Stimulated activated CD4-positive, alpha-beta T cell treated with anti-CD3 and anti-CD28 coated beads, Interleukin-15, amount 100 ng/mL, for 48 hours (primary cell): ENCODE measurements at places on chromosomes 11 and 22.

GRCh38 chr22:27050771-27051170, 393.4 kb downstream of the MIAT start:
- no peak for DNase-seq

DNA sequence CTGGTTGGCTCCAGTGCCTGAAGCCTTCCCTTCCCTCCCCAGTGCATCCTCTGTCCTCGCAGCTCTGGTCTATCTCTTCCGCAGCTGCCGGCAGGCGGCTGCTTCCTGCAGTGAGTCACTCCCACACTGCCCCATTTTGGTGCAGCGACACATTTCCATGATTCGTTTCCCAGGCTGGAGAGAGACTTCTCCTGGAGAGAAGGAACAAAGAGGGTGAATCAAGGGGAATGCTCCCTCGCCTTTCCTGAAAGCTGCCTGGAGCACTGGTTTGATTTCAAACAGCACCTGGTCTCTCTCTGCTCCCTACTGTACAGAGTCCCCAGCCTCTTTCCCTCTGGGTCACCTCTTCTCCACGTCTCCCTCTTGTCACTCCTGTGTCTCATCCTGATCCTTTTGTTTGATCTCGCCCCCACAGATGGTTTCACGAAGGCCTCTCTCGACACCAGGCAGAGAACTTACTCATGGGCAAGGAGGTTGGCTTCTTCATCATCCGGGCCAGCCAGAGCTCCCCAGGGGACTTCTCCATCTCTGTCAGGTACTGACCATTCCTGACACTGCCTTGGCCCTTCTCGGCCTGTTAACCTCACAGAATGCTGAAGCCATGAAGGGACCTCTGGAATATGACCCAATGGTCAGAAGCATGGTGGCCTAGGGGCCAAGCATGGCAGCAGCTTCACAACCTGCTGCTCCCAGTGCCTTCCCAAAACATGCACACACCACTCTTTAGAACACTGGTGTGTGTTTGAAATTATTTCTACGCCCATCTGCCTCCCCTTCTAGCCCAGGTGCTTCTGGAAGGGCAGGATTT, at the start of gene TMA7B:
Gene TMA7B, plus strand, starts transcription at position 758 of the 808 bp plus-strand sequence. CDS start 3,978 bp downstream, outside the sequence.
- no peak for DNase-seq

DNA sequence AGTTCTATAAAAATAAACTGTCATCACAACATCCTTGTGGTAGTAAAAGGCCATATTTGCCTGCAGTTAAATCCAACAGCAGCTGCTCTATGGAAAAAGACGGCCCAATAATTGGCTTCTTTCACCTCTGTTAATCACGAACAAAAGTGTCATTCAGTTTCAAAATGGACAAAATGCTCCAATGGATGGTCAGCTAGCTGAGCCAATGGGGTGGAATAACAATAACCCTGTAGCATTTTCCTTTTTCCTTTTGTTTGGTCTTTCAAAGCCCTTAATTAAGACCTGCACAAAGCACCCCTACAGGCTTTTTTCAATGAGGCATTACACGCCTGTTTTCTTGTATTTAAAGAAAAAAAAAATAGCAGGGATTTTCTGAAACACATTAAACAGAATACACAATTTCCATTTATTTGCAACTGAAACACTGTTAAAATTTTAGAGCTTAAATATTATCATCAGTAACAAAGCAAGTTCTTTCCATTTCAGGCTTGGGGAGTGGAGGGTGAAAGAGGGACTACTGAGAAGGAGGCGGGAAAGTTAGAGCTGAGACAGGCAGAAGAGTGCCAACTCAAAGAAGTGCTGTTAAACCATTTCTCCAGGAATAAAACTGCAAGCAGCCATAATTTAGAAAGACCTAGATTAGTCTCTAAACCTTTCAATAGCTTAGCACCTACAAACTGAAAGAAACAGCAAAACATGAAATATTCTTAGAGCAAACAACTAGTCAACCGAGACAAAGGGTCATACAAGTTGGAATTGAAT, 28.7 kb downstream of the LGR4 start:
- no peak for DNase-seq

DNA sequence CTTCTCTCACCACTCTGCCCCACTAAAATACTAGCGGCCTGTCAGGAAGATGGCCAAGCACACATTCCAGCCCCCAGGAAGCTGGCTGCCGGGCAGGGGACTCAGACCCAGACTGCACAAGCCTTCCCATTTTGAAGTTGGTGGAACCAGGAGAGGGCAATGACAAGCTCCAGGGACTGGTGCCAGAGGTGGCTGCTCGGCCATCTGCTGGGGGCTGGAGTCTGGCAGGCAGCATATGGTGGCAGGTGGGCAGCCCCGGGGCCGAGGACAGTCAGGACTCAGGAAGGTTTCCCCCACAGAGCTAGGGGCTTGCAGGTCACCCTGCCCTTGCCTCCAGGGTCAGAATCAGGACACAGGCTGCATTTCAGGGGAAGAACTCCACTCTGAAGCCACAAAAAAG, 22.6 kb downstream of the KCNJ5 start:
- no peak for DNase-seq

- DNase-seq, result no peak
Measured at GRCh38 chr22:27314276-27314807, 487.2 kb downstream of the MN1 start.

GRCh38 chr11:96143041-96143521, 199.9 kb downstream of the MAML2 start:
- DNase-seq, result no peak

GRCh38 chr11:119000906-119001305, 3.0 kb downstream of the CENATAC start:
- no peak for DNase-seq

DNA sequence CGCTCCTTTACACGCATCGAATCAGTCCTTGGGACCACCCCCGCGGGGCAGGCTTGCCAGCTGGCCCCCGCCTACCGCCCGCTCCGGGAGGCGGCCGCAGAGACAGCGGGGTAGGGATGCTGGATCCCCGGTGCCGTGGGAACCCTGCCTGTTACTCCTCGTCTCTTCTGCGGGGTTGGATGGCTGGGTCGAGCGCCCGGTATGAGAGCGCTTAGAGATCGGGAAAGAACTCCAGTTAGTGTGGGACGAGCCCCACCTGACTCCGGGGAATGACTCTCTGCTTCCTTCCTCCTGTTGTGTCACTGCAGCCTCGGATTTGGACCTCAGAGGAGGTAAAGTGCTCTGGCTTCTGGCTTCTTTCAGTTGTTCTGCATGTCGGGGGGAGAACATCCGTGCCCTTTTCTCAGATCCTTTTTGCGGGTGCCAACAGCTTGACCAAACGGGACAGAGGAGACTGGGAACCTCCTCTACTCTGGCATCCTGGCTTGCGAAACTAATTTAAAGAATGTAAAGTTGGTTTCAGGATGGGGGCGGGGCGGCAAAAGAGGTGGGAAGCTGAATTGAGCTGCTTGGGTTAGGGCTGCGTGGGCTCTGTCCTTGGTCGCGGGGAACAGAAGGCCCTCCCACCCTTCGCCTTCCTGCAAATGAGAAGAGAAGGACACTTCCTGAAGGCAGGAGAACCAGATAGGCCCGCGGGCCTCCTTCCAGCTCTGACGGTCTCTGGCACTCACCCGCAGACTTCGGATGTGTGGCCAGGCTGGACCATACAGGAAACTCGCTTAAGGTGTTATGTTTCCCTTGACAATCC, 938 bp downstream of the LAYN start:
- no peak for DNase-seq

DNA sequence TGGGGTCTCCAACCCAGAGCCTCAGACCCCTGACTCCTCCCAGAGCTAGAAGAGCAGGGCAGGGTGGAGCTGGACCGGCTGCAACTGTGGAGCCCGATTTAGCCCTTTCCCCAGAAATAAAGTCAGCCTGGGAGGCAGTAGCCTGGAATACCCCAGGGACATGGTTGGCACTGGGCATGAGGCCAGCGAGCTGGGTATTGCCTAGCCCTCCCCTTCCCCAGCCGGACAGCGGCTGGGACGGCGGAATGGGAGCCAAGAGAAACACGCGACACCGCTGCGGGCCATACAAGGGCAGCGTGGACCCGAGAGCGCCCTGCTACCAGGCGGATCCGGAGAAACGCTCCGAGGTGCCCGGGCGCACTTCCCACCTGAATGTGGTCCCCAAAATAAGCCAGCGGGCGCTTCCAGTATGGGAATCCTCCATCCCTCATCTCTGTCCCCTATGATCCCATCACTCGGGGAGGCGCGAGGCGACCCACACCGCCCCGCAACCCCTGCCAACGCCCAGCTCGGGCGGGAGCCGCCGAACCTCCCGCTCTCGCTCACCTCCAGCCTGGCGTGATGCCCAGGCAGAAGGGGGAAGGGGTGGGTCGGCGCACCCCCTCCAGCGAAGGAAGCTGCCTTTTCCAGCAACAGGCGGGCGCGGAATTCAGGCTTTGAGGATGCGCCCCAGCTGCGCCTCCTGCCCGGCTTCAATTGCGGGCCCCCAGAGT, 758 bp downstream of the MCAM start:
- no peak for DNase-seq

- DNase-seq, result no peak
Measured at GRCh38 chr11:19352771-19353160, 112.0 kb upstream of the E2F8 start.

DNA sequence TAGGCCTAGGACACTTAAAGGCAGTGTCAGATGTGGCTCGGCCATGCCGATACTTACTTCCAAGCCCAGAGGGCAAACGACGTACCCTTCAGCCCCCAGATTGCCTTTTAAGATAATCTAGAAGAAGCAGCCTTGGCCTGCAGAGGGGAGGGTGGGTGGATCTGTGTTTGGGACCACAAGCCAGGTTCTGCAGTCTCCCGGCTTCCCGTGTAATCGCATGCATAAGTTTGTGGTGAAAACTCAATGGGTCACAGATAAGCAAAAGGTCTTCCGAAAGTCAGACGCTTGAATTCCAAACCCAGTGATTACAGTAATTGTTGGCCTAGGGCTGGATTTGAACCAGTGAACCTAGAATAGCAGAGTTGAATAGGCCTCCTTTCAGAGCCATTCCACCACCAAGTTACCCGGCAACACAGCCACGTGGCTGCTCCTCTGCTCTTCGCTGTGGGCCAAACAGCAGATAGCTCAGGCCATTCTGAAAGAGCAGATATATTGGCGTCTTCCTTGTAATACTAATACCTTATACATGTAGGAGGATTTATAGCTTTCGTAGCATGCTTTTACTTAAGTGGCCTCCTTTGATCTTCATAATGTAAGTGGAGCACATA, 170.8 kb upstream of the CADM1 start:
- DNase-seq, result no peak

- DNase-seq, result no peak
Measured at GRCh38 chr11:34509336-34509876, 4.2 kb downstream of the ELF5 start.

DNA sequence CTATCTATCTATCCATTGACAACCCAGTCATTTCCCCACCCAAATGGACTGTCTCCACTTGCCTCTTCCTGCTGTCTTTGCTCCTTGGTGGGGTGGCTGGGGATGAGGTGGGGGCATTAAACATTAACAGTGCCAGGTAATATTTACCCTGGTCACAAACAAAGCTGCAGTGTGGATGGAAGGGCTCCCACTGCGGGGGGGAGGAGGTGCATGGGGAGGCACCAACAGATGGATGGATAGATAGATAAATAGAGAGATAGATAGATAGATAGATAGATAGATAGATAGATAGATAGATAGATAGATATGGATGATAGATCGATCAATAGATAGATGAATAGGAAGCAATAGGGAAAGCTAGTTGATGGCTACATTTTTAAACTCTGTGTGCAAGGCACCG, 2.3 kb upstream of the FXYD2 start:
- no peak for DNase-seq

- no peak for DNase-seq
Measured at GRCh38 chr11:561148-562003, 606 bp downstream of the RASSF7 start.

DNA sequence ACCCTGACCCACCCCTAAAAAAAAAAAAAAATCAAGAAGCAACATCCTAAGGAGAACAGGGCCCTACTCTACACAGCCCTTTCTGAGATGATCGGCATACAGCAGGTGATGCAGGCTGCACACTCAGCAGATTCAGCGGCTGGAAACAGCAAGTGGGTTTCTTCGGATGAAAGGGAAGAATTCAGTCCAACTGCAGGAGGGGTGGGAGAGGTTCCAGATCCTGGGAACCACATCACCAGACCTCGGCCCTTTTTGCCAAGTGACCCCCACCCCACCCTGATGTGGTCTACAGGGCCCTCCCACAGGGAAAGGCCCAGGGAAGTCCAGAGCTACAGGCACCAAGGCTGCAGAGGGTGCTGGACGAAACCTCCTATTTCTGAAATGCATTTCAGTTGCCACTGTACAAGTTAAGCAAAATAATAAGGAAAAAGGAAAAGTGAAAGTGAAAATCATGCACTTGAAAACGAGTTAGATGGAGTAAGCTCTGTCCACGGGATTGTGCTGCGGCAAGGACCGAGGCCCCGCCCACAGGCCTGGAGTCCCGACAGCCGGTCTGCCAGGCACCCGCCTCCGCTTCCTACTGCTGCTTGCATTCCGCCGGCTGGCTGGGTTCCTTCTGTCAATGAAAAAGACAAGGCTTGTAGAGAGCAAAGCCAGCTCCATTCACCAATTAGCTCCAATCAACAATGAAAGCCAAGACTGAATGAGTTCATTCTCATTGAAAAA, 16.0 kb upstream of the PHLDA2 start:
- peak; percentile 34 for DNase-seq

- no peak for DNase-seq
Measured at GRCh38 chr11:62012451-62012831, 45.0 kb upstream of the FTH1 start.

DNA sequence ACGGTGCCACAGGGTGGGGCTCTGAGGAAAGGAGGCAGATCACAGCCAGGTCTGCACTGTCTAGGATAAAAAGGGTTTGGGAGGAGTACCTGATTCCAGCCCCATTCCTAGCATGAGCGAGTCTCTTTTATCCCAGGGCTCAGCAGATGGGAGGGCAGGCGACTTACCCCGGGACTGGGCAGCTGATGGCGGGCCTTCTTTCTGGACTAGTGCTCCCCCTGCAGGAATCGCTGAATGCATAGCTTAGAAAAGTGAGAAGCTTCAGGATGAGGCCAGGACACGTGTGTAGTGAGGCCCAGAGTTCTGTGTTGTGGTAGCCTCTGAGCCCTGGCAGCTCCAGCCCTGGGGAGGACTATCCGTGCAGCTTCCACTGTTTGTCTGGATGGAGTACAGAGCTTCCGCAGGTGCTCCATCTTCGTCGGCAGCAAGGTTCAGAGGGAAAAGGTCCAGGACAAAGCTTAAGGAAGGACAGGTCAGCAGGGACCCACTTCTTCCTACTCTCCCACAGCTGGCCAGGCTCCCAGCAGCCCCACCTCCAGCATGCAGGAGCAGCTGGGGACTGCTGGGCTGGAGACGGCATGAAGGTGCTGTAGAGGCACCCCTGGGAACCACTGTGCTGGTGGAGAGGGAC, 30.4 kb downstream of the COMMD9 start:
- DNase-seq, result no peak

GRCh38 chr11:1228101-1228821, 5.4 kb downstream of the MUC5B start:
- DNase-seq, result no peak

GRCh38 chr11:121591405-121592033, 138.8 kb upstream of the SORL1-AS1 start:
- DNase-seq, result peak; percentile 66

DNA sequence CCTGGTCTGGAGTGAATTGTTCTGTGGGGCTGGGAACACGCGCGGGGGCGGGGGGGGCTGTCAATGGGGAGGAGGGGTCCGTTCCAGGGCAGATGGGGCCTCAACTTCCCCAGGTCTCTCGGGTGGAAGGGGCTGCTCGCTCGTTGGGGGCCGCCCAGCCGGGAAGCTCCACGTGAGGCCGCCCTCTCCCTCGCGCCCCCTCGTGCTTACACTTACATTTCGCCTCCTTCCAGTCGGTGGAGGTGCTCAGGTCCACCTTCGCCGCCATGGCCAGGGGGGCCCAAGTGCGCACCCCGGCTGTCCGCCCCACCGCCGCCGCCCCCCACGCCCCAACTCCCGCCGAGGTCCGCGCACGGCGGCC, 452 bp downstream of the MACROD1 start:
- DNase-seq, result no peak
